Islet precursor cell (in vitro differentiated cells): ENCODE measurements at places on chromosomes 6 and 20.

GRCh38 chr6:164014346-164015087 is 600.0 kb downstream of the QKI start:
- DNase-seq, result no peak

DNA sequence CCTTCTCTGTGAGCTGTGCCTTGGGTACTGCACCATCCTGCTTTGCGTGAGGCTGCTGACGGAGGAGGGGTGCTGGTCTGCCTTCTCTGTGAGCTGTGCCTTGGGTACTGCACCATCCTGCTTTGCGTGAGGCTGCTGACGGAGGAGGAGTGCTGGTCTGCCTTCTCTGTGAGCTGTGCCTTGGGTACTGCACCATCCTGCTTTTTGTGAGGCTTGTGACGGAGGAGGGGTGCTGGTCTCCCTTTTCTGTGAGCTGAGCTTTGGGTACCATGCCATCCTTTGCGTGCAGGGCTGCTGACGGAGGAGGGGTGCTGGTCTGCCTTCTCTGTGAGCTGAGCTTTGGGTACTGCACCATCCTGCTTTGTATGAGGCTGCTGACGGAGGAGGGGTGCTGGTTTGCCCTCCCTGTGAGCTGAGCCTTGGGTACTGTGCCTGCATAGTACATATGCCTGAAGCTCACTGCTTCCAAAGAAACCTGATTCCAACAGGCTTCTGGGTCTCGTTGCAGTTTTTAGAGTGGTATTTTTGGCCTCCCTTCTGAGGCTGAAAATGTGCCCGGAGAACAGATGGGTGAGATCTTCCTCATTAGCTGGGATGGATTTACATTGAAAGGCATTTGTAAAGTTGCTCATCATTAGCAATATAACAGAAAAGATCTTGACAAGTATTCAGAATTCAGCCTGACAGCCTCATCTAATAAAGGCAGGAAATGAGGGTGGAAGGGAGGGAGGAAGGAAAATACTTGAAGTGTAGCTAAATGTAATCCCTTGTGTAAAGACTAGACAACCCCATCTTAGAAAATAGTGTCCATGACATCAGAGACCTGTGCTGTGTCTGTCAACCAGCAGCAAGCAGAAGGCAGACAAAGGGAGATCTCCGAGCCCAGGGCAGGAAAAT is 46.8 kb upstream of the UNC93A start:
- DNase-seq, result no peak

DNA sequence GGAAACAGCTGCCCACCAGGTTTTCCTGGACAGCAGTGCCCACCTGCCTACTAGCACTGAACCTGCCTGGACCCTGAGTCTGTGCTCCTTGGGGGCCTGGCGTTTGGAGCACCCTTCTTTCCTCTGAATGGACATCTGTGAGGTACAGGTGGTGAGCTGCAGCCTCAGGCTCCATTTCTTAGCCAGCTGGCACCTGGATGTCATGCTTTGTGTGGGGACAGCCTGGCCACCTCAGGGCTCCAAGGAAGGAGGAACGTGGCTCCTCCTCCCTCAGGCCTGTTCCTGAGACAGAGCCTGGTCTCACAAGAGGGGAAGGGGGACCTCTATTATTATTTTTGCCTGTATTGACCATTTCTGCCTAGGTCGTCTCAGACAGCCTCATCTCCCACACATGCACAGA is 8.1 kb downstream of the TMEM151B start:
- DNase-seq, result no peak

- DNase-seq, result no peak
These were observed 10.6 kb downstream of the TAAR1 start for GRCh38 chr6:132648356-132648755.
